Activated CD8-positive, alpha-beta memory T cell treated with anti-CD3 and anti-CD28 coated beads, Interleukin-2, amount 50 U/mL, for 48 hours (primary cell): ENCODE measurements at places on chromosomes 13 and 19.

DNA sequence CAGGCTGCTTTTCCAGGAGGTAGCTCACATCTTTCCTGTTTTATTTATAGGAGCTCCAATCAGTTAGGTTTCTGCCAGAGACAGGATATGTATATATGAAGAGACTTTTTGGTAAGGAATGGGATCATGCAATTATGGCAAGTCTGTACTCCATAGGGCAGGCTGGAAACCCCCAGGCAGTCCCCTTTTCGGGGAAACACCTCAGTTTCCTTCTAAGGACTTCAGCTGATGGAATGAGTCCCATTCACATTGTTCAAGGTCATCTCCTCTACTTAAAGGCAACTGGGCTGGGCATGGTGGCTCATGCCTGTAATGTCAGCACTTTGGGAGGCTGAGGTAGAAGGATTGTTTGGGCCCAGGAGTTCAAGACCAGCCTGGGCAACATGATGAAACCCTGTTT is 10.9 kb upstream of the SLC25A42 start:
- DNase-seq, result no peak

GRCh38 chr19:35253316-35254286 is 4.8 kb downstream of the LSR start:
- peak; percentile 44 for DNase-seq

DNA sequence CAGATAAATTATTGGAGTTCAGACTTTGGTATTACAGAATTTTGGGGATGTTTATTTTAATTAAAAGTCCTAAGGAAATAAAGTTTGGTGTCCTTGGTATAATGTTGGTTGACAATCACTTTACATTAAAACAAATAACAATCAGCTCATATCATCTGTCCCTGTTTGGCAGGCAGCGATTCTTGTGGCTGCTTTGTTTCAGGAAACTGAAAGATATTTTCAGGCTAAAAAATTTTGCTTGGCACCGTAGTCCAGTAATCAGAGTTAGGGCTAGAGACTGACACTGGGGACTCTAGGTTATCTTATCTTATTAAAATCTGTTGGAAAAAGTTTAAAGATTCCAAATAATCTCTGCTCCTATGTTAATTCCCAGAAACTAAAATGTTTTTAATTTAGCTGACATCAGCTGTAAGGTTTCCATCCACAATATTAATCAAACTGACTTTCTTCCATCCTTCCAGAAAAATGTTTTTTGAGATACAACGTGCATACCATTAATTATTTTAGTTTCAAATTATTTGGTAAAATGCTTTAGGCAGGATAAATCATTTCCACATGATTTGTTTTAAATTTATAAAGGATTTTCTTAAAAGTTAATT is 97.6 kb downstream of the ZIC5 start:
- no peak for DNase-seq

- DNase-seq, result peak; percentile 83
These were observed at the start of gene PKN1 for GRCh38 chr19:14432791-14433553. TSS of gene PKN1 (plus strand) at chr19:14433306. CDS start at chr19:14433522, 216 bp downstream.

- peak; percentile 64 for DNase-seq
These were observed 42.2 kb upstream of the HNRNPA1L2 start for GRCh38 chr13:52599848-52600603.

DNA sequence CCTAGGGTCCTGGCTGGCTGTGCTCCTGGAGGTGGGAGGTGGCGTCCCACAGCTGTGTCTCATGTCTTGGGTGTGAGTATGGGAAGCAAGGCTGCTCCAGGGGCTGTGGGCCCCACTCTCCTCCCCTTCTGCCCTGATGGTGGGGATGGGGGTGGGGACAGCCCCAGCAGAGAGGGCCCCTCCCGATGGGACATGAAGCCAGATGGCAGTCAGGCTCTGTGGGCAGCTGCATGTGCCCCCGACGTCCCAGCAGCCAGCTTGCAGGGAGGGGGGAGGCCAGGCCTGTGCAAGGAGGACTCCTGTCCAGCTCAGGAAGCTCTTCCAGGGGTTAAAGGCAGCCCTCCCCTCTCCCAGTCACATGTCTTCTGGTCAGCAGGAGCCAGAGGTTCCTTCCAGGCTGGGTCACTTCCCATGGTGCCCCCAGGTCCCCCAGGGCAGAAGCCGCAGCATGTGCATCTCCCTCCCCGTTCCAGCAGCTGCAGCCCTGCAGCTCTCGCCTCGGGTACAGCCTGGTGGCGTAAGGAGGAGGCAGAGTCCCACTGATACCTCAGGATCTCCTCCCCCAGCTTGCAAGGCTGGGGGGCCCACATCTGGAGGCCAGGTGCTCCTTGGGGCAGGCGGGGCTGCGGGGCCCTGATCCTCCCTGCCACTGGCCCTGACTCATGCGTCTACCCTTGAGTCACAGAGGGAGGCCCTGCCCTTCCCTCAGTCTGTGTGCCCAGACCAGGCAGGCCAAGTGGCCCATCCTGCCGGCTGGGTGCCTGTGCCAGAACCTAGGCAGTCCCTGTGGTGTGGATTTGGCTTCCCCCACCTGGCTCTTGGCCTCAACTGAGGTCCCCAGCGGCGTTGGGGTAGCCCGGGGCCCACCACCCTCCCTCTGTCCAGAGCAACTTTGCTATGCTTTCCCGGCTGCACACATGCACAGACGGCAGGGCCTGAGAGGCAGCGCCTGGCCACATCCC is 13.0 kb downstream of the YIPF2 start:
- DNase-seq, result no peak

DNA sequence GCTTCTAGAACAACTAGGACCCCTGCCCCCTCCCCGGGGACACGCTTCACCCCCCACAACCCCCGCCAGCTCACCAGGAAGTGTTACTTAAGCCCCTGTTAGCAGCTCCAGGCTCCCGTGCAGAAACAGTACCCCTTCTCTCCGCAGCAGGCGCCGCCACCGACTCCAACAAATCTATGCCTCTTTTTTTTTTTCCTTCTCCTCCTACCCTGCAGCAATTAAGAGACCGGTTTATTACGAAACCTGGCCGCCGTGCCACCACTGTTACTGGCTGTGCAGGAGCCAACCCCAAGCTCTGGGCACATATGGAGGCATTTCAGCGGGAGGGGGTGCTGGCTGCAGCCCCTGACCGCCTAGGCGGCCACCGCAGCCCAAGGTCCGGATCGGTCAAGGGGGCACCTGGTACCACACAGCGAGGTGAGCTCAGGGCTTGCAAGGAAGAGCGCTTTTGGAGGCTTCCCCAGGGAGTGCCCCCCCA is 2.4 kb downstream of the GADD45B start:
- peak; percentile 72 for DNase-seq

DNA sequence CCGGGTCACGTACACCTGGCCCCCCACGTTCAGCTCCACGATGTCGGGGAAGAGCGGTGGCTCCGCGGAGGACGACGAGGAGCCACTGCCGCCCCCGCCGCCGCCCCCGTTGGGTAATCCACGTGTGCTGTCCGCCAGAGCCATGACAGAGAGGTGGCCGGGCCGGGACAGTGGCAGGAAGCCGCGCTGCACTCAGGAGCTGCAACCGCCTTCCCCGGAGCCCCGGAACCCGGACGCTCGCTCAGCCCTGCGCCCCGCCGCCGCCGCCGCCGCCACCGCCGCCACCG is 257 bp downstream of the KCTD12 start:
- DNase-seq, result no peak

GRCh38 chr13:46109451-46109850 is 4.6 kb upstream of the CPB2 start:
- no peak for DNase-seq

GRCh38 chr19:38319421-38320258 is at the start of gene KCNK6:
TSS of gene KCNK6 (plus strand) at chr19:38319845. CDS start at chr19:38319951, 106 bp downstream.
- peak; percentile 75 for DNase-seq

GRCh38 chr19:32427536-32427935 is 22.0 kb downstream of the DPY19L3 start:
- no peak for DNase-seq

- DNase-seq, result no peak
These were observed 12.0 kb downstream of the EBPL start for GRCh38 chr13:49679246-49679645.

- DNase-seq, result no peak
These were observed 347.5 kb downstream of the GPC5 start for GRCh38 chr13:91745967-91746366.

- no peak for DNase-seq
These were observed 221.7 kb downstream of the COG6 start for GRCh38 chr13:39877134-39877533.

GRCh38 chr13:112588490-112589297 is 741 bp upstream of the TUBGCP3 start:
- no peak for DNase-seq

- no peak for DNase-seq
These were observed 629.7 kb downstream of the LIG4 start for GRCh38 chr13:107585469-107586180.

- DNase-seq, result peak; percentile 70
These were observed 1438.1 kb downstream of the UQCRFS1 start for GRCh38 chr19:27774827-27775226.

- DNase-seq, result peak; percentile 75
These were observed 2.5 kb downstream of the SHISA7 start for GRCh38 chr19:55440411-55441105.
